ENCODE measurements at places on chromosomes 5 and 9.

DNA sequence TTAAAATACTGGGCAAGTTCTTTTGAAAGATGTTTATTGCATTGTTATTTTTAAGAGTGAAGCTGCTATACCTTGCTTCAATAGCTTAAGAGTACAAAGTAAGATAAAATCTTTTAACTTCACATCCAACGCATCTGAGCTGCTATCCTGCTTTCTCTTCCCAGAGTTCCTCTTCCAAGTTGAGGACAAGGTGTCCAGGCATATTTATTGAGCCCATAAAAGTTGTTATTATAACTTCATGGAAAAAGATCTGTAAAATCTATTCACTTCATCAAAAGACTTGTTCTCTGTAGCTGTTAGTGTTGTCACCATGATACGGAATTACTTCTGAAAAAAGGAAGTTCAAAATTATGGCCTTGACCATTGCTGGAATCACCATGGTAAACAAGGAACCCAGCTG is 306.2 kb upstream of the ELAVL2 start:
- no peak for DNase-seq

DNA sequence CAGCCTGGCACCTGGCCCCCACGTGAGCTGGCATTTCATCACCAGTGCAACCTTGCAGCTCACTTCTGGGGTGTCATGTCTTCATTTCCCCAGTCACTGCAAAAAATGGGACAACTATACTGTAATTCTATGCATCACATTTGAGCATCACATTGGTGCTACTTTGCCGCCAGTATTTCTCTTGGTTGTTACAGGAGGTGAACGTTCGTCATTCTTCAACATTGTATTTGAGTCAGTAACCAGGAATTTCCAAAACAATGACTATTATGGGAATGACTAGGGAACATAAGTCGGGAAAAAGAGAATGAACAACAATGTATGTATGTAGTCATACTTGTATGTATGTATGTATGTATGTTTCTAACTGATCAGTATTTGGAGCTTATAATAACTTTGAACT is 1278.0 kb downstream of the EFNA5 start:
- no peak for DNase-seq

DNA sequence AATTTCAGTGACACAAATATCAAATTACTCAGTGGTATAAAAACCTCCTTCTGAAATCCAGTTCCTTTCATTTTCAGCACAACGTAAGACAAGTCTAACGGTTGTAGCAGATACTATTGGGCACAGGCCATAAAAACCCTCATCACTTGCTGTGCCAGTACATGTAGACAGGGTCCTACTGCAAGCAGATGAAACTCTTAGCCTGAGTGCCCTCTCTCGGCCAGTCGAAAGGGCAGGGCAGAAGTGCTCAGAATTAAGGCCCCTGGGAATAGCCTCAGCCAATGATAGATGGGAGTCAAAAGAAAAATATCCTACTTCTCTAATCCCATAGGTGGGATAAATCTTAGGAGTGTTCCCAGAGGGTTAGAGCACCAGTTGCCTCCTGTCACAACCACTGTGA is 168.5 kb upstream of the FER start:
- no peak for DNase-seq

DNA sequence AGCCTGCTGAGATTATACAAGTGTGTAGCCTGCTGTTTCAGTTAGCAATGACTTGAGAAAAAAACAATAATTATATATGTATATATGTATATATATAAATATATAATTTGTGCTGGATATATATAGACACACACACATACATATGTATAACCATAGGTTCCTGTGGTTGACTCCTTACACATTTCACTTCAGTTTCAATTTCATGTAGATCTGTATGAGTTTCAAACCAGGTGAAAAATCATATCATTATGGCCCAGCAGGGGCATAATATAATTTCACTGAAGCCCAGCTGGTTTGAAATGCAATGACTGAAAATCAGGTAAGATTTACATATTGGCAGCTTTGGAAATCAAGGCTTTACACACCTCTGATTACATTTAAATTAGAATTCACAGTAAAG is 690.4 kb upstream of the CDH18 start:
- DNase-seq: no peak

DNA sequence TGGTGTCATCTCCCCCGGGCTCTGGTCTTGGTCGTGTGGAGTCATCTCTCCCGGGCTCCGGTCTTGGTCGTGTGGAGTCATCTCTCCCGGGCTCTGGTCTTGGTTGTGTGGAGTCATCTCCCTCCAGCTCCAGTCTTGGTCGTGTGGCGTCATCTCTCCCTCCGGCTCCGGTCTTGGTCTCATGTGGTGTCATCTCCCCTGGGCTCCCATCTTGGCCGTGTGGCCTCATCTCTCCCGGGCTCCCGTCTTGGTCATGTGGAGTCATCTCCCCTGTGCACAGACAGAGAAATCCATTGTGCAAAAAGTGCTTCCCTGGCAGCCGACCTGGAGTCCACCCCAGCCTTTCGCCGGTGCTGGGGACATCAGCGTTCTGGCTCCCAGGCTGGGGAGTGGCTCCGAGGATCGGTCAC is 91.1 kb upstream of the CACNA1B start:
- DNase-seq: no peak

- no peak for DNase-seq
Observed at GRCh38 chr9:116736399-116737151, 49.5 kb downstream of the TRIM32 start.

DNA sequence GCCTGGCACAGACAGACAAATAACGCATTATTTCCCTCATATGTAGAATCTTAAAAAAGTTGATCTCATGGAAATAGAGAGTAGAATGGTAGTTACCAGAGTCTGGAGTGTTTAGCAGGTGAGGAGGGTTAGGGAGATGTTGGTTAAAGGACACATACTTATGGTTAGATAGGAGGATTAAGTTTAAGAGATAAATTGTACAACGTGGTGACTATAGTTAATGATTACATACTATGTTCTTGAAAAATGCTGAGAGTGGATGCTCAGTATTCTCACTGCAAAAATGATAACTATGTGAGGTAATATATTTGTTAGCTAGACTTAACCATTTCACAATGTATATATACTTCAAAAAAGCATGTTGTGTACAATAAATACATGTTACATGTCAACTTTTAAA is 38.0 kb downstream of the CERT1 start:
- no peak for DNase-seq

GRCh38 chr5:139473105-139473504 is 2.3 kb downstream of the SMIM33 start:
- no peak for DNase-seq

DNA sequence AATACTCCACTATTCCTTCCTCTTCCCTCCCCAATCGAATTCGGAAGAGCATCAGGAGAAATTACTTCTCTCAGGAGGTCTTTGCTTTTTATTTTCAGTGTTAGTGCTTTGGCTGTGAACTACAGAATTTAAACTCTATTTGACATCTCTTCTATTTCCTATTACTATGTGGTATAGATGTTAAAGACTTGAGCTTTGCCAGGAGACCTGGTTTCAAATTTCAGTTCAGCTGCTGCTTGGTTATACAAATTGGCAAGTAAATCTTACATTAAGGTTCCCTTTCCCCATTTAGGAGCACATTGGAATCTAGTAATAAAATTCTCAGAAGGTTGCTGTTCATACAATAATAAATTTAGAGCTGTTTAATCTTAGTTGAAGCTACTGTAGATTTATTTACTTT is 13.1 kb downstream of the UHRF2 start:
- DNase-seq: no peak

GRCh38 chr5:158140120-158140731 is 281.3 kb upstream of the CLINT1 start:
- DNase-seq: no peak

- peak; percentile 71 for DNase-seq
Observed at GRCh38 chr5:180670586-180671359, 21.4 kb upstream of the FLT4 start.

DNA sequence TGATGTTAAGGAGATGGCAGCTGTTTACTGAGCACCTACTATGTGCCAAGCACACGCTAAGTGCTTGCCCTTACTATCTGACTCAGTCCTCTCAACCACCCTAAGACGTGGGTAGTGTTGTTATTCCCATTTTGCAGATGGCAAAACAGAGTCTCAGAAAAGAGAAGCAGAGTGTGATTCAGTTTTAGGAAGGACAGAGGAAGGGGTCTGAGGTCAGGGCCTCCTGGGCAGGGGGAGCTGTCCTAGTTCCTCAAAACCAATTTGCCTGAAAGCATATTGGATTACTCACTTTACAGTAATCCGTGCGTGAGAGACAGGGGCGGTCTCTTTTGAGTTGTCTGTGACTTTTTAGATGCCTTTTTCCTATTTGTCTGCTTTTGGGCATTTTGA is 23.2 kb downstream of the DNM1 start:
- no peak for DNase-seq

- no peak for DNase-seq
Observed at GRCh38 chr9:90637626-90638025, 5.0 kb downstream of the DIRAS2 start.

DNA sequence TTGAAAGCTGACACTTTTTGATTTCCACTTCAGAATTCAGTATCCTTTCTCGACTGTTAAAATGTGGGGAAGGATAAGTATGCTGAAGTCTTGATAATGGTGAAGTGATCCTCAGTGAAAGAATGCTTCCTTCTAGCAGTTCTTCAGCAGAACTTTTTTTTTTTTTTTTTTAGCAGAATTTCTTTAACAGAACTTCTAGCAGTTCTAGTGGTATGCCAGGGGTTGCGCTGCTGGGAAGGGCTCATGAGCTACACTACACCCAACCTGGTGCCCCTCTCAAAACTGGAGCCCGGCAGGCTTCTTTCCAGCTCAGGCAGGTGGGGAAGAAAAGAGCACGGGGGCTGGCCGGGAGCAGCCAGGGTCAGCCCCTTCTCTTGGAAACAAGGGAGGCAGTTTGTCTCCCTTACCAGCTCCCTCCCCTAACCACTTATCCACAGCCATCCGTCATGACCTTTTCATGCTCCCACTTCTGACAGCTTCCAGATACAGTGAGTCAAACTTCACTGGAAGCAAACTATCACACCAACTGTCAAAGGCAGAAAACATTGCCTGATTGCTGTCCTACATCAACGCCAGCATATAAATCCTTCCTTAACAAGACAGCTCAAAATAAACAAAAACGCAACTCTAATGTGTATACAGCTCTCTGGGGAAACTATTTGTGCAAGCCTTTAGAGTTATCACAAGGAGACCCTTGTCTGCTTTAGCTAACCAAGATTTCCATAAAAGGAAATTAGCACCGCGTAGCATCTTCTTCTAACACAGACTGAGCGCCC is 211.5 kb downstream of the GAPVD1 start:
- peak; percentile 69 for DNase-seq

DNA sequence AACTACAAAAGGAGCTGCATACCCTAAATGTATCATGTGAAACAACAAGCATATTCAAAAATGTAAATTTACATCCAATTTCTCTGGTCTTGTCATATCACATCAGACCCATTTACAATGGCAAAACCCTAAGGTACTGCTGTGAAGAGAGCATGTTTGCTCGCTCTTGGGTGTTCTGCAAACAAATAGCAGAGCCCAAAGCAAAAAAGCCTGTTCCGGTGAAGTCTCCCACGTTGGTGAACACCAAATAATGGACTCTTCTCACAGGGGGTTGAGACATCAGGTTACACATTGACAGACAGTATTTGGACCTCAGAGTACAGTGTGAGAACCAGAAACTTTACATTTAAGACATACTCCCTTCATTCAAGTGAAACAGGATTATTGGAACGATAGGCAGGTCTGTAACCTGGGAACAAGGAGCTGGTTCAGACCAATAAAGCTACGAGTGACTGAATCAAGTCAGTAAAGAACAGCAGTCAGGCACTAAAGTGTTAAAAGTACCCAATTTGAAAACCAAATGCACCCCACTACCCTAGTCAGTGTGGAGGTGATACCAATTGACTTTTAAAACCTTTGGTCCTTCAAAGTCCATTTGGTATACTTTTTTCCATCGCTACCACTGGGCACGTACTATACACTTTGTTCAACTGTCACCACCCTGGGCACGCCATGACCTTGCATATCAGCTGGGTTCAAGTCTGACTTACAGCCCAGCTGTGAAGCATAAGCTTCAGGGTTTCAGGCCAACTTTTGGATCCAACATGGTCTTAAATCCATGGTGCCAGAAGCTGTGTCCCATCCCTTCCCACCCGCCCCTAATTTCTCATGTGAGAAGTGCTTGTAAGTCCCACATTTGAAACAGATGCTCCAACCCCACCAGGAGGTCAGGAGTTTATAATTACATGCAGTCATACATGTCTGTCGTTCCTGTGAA is 36.4 kb downstream of the ETF1 start:
- DNase-seq: no peak

GRCh38 chr5:63401436-63402046 is 560.7 kb downstream of the HTR1A start:
- peak; percentile 39 for DNase-seq

- DNase-seq: no peak
Observed at GRCh38 chr9:18922161-18922885, 110.7 kb downstream of the SAXO1 start.
